ENCODE measurements at places on chromosomes 1 and 21.

- H3K27me3 ChIP-seq: no peaks in the 10 kb centered on the region
- no peaks in the 10 kb centered on the region for H3K36me3 ChIP-seq
- H3K4me3 ChIP-seq: no peak overlapping the region
- no peaks in the 10 kb centered on the region for H3K4me1 ChIP-seq
- no peak for DNase-seq
Observed at GRCh38 chr1:118254491-118255425, 69.7 kb upstream of the SPAG17 start.

GRCh38 chr1:201946224-201946908, at the start of gene LMOD1:
Gene LMOD1 (minus strand): TSS chr1:201946548. CDS start chr1:201946340, 208 bp downstream.
- H3K27ac ChIP-seq: peak within 1 kb of the TSS; percentile 99
- H3K4me3 ChIP-seq: peak within 1 kb of the TSS; percentile 100
- H3K36me3 ChIP-seq: peaks cover 4% of the 10 kb centered on the region
- DNase-seq: peak; percentile 95

DNA sequence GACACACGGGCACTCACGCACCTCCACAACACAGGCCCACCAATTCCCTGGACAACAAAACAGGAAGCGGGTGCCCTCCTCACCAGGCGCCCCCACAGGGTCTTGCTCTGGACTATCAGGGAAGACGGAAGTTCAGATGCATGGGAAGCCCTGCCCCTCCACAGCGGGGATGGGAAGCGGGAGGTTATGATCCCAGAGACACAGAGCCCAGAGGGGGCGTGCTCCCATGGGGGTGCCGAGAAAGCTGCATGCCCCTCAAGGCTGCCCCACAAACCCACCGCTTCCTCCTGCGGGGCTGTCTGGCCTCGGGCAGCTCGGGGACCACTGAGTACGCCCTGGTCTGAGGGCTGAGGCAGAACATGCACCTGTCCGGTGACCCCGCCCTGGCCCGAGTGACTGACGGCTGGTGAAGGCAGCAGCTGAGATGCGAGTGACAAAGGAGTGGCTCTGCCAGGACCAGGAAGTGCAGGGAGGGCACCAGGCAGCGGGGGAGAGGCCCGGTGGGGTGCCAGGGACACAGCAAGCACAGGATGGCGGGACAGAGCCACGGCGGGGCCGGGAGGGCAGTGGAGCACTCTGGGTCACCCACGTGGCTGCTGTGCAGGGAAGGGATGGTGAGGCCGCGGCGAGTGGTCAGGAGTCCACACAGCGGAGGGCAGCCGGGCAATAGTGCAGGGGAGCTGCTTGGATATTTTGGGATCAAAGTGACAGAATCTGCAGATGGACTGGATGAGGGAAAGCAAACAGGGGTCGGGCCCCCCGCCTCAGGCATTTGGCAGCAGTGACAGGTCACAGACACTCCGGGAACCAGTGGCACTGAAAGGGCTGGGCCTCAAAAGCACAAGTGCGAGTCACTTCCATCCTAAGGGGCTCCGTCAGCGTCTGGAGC, 18.6 kb downstream of the NADK start:
- H3K4me1 ChIP-seq: no peaks in the 10 kb centered on the region
- DNase-seq: no peak
- no peak overlapping the region for H3K27ac ChIP-seq
- no peaks in the 10 kb centered on the region for H3K27me3 ChIP-seq

- no peaks in the 10 kb centered on the region for H3K27me3 ChIP-seq
- no peak overlapping the region for H3K4me3 ChIP-seq
- H3K27ac ChIP-seq: no peak overlapping the region
- no peaks in the 10 kb centered on the region for H3K4me1 ChIP-seq
- no peaks in the 10 kb centered on the region for H3K36me3 ChIP-seq
Observed at GRCh38 chr1:225349826-225350225, 78.0 kb downstream of the LBR start.

GRCh38 chr1:218462587-218462986, 117.5 kb downstream of the TGFB2 start:
- no peak for DNase-seq
- H3K27ac ChIP-seq: peak overlapping the region; percentile 89
- peaks cover 2% of the 10 kb centered on the region for H3K4me1 ChIP-seq
- H3K27me3 ChIP-seq: no peaks in the 10 kb centered on the region
- no peak overlapping the region for H3K4me3 ChIP-seq
- no peaks in the 10 kb centered on the region for H3K36me3 ChIP-seq

DNA sequence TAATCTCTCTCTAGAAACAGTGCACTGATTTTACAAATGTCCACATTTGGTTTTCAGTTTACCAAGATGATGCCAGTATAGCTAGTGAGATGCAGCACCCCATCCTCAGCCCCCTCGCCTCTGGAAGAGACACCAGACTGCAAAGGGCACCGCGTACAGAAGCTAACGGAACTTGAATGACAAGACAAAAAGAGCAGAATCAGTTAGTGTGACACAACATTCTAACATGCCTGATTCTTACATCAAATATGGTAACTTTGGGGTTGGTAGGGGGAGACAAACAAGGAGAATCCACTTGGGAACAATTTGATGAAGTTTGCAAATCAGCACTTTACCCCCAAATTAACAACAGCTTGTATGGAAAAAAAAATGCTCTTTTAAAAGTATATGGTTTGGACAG, 4.1 kb upstream of the MAGOH start:
- no peak for DNase-seq
- H3K36me3 ChIP-seq: peaks cover 2% of the 10 kb centered on the region
- peaks cover 3% of the 10 kb centered on the region for H3K4me1 ChIP-seq

GRCh38 chr1:53037159-53037558, 24.9 kb upstream of the PODN start:
- H3K27ac ChIP-seq: no peak overlapping the region
- no peaks in the 10 kb centered on the region for H3K4me1 ChIP-seq
- DNase-seq: no peak
- H3K36me3 ChIP-seq: peaks cover 8% of the 10 kb centered on the region

DNA sequence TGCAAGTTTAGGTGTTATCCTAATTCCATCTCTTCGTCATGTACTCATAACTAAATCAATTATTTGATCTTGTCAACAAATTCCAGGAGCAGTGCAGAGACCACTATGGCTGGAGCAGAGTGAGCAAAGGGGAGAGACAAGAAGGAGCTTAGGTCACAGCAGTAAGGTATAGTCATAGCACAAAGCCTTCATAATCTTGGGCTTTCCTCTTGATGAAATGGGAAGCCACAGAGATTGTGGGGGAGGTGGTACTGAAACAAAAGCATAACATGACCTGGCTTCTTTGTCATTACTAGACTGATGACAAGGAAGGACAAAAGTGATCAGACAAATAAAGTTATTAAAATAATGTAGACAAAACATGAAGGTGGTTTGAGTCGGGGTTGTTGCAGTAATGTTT, 60.1 kb upstream of the PTGS2 start:
- no peak for DNase-seq
- no peak overlapping the region for H3K4me3 ChIP-seq
- H3K36me3 ChIP-seq: no peaks in the 10 kb centered on the region
- no peaks in the 10 kb centered on the region for H3K27me3 ChIP-seq

- no peak overlapping the region for H3K27ac ChIP-seq
- H3K4me3 ChIP-seq: no peak overlapping the region
- no peak for DNase-seq
Observed at GRCh38 chr1:218851586-218851985, 322.1 kb upstream of the LYPLAL1 start.

DNA sequence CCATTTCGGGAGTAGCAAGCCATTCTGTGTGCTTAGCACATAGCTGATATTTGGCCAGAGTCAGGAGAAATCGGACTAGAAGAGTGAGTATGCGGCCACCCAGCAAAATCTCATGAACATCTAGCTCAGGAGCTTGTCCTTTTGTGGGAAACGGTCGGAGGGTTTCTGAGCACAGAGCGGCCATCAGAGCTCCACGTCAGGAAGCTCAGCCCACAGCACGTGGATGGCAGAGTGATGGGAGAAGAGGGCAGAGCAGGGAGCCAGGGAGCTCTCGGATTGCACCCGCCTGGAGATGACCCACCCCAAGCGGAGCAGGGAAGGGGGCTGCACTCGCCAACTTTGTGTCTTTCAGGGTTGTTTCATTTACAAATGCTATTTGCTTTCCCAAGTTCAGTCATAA, 13.9 kb downstream of the RCAN3 start:
- H3K4me1 ChIP-seq: no peaks in the 10 kb centered on the region
- H3K36me3 ChIP-seq: no peaks in the 10 kb centered on the region
- no peak overlapping the region for H3K4me3 ChIP-seq

- H3K36me3 ChIP-seq: no peaks in the 10 kb centered on the region
- DNase-seq: peak; percentile 83
- H3K27ac ChIP-seq: no peak overlapping the region
- no peak overlapping the region for H3K4me3 ChIP-seq
- no peaks in the 10 kb centered on the region for H3K27me3 ChIP-seq
Observed at GRCh38 chr1:225919906-225920305, 4.1 kb downstream of the PYCR2 start.

DNA sequence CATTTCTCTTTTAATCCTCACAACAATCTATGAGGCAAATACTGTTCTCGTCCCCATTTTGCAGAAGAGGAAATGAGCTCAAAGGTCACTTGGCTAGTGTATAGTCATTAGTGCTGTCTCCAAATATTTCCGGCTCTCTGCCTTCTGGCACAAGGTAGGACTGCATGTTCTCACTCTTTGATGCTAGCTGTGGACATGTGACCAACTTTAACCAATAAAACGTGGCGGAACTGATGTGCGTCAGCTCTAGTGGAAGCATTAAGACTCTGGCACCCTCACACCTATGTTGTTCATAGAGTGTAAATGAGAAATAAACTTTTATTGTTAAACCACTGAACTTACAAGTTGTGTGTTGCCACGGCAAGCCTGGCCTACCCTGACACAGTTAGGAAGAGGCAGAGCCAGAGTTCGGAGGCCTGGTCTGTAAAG, 5.0 kb upstream of the KIF21B start:
- no peaks in the 10 kb centered on the region for H3K27me3 ChIP-seq
- H3K4me1 ChIP-seq: no peaks in the 10 kb centered on the region
- no peak overlapping the region for H3K4me3 ChIP-seq
- no peak for DNase-seq
- no peaks in the 10 kb centered on the region for H3K36me3 ChIP-seq
- H3K27ac ChIP-seq: no peak overlapping the region

- no peak overlapping the region for H3K4me3 ChIP-seq
- no peak overlapping the region for H3K27ac ChIP-seq
- H3K36me3 ChIP-seq: no peaks in the 10 kb centered on the region
- no peak for DNase-seq
- no peaks in the 10 kb centered on the region for H3K27me3 ChIP-seq
- no peaks in the 10 kb centered on the region for H3K4me1 ChIP-seq
Observed at GRCh38 chr1:84883286-84883685, 9.7 kb downstream of the LPAR3 start.

- no peak overlapping the region for H3K27ac ChIP-seq
- DNase-seq: no peak
- no peaks in the 10 kb centered on the region for H3K4me1 ChIP-seq
Observed at GRCh38 chr1:54952950-54953718, 27.3 kb upstream of the TMEM61 start.

DNA sequence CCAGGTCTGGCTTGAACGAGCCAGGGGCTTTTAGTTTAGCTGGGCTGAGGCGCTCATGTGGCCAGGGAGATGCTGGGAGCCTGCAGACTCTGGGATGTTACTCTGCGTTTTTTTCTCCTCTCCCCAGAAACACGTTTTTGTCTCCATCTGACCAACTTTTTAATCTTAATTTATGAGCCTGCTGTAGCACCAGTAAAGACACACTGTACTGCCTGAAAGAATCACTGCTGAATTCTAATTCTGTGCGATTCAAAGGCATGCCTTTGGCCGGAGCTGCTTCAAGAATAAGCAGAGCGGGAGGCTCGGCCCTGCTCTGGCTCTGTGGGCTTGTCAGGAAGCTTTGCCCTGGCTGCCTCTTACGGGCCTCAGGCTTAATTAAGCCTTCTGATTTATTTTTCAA, 129.5 kb downstream of the CAMTA1 start:
- H3K27ac ChIP-seq: no peak overlapping the region
- no peak for DNase-seq
- H3K36me3 ChIP-seq: no peaks in the 10 kb centered on the region
- no peaks in the 10 kb centered on the region for H3K27me3 ChIP-seq
- H3K4me3 ChIP-seq: no peak overlapping the region
- H3K4me1 ChIP-seq: no peaks in the 10 kb centered on the region

GRCh38 chr1:10948463-10948775, 64.0 kb upstream of the TARDBP start:
- DNase-seq: no peak
- no peaks in the 10 kb centered on the region for H3K4me1 ChIP-seq
- H3K4me3 ChIP-seq: no peak overlapping the region

DNA sequence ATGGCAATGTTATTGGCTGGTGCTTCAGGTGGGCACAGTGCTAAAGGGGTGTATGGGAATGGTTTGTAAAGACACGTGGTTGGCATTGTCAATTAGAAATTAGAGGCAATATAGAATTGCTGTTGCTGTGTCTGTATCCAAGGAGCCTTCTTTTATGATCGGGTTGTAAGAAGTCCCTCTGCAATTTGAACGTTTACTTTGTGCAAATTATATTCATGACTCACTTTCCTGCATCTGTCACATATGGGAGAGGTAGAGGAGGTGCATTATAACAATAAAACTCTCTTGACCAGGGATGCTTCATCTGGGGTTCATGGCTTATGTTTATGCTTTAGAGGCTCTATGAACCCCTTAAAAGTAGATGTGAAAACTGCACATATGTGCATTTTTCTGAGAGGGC, 130.4 kb upstream of the DNAH14 start:
- no peak for DNase-seq
- H3K27ac ChIP-seq: no peak overlapping the region
- no peaks in the 10 kb centered on the region for H3K36me3 ChIP-seq
- no peaks in the 10 kb centered on the region for H3K27me3 ChIP-seq
- H3K4me1 ChIP-seq: no peaks in the 10 kb centered on the region

GRCh38 chr1:56097713-56098112, 481.6 kb downstream of the PLPP3 start:
- no peaks in the 10 kb centered on the region for H3K4me1 ChIP-seq
- no peak overlapping the region for H3K27ac ChIP-seq
- no peak for DNase-seq
- H3K27me3 ChIP-seq: no peaks in the 10 kb centered on the region

DNA sequence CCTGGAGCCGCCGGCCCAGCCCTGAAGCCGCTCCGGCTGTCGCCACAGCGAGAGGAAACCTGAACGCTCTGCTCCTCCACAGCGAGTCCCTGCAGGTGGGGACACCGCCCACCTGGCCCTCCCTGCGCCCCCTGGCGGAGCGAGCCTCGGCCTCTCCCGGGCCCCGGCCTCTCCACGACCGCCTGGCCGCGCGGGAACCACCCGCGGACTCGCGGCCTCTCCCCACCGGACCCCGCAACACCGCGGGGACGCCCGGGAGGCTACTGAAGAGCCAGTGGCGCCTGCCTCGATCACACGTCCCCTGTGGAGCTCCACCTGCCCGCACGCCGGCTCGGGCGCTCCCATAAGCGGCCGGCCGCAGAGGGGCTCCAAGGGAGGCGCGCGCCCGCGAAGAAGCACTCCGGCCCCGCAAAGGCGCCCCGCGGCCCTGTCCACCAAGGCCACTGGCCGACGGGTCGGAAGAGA, 109.6 kb downstream of the KCNN3 start:
- H3K36me3 ChIP-seq: no peaks in the 10 kb centered on the region
- no peak overlapping the region for H3K4me3 ChIP-seq

GRCh38 chr1:204280099-204280961, 66.5 kb upstream of the GOLT1A start:
- no peak overlapping the region for H3K27ac ChIP-seq
- no peak for DNase-seq
- H3K4me1 ChIP-seq: no peaks in the 10 kb centered on the region

Data from aorta (tissue), 5 donors.